Activated CD8-positive, alpha-beta memory T cell treated with anti-CD3 and anti-CD28 coated beads for 1 hour (primary cell): ENCODE measurements at places on chromosomes 3 and 15.

- no peak for DNase-seq
Measured at GRCh38 chr3:127870156-127870555, 44.9 kb upstream of the KBTBD12 start.

- no peak for DNase-seq
Measured at GRCh38 chr3:178500631-178501030, 35.6 kb upstream of the KCNMB2 start.

GRCh38 chr3:185658504-185658912 is 72.4 kb downstream of the SENP2 start:
- DNase-seq = no peak

DNA sequence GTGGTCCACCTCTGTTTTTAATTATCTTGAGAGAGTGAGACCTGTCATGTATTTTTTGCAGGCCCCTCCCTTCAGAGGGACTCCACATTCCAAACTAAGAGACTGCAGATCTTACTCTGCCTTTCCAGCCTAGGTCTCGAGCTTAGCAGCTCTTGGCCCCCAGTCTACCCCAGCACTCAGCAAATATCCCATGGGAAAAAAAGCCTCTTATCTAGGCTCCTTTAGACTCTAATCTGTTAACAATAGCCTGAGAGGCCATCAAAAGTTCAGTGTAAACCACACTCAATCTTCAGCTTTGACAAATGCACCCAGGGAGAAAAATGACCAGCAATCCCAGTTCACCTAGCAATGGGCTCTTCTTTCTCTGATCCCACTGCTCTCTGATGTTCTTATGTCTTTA is 8.6 kb upstream of the BLM start:
- DNase-seq = no peak

GRCh38 chr3:184769382-184770170 is 42.4 kb upstream of the VPS8 start:
- no peak for DNase-seq

- DNase-seq = no peak
Measured at GRCh38 chr3:16506884-16507577, 6.5 kb downstream of the RFTN1 start.

DNA sequence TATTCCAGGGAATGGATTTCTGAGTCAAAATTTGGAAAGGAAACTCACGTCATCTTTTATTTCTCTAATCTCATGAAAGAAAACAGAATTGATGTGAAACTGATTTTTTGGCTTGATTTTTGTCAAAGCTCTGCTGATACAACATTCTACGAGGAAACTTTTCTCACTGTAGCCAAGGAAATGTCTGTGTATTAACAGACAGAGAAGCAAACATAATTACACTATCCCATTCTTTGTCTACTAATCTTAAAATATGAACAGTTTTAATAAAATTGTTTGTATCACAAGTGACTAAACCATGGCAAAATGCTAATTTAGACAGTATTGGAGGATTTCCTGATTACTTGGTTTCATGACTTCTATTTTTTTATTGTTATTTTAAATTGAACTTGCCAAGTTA is 1437.0 kb downstream of the OTOL1 start:
- no peak for DNase-seq

DNA sequence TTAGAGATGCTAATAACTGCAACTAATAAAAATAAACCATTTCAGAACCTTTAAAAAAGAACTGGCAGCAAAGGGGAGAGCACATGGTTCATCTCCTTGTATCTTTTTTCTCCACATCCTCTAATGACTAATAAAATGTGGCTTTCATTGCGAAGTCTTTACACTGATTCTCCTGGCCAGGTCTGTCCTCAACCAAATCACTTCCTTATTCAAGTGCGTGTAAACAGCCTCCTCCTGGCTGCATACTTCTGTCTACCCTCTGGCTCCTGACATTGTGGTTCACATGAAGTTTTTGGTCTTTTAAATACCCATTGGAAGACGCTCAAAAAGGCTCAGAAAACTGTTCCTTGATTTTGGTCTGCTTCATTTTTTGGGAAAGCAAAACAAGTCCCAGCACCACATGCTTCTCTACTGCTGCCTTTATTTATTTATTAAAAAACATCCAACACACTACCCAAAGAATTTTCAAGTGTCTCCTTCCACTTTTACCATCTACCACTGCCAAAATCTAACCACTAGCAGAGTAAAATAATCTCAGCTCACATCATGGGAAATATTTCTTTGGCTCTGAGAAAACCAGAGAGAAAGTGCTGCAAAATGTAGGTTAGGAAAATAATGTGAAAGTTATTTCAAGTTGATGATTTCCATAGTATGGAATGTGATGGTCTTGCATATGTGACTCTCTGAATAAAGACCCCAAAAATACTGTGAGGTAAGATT is 85.1 kb downstream of the EFL1 start:
- DNase-seq = no peak

GRCh38 chr3:113783463-113783862 is 36.6 kb downstream of the ATP6V1A start:
- no peak for DNase-seq

GRCh38 chr15:33027306-33028035 is 167.0 kb downstream of the FMN1 start:
- DNase-seq = no peak

DNA sequence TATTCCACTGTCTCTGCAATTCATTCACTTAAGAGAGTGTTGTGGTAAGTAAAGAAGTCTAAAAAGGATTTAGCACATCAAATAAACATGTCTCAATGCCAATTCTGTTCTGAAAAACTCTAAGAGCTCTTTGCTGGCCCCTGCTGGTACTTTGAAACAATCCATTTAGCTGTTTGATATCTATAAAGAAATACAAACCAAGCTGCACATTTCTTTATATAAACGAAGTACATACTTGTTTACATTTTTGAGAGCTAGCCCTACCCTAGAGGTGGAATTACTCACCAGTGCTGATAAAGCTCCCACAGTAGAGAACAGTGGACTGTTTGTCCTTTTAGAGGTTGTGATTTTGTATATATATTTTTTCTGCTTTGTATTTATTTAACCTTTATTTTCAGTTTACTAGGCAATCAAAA is 75.5 kb downstream of the NEDD4 start:
- no peak for DNase-seq

DNA sequence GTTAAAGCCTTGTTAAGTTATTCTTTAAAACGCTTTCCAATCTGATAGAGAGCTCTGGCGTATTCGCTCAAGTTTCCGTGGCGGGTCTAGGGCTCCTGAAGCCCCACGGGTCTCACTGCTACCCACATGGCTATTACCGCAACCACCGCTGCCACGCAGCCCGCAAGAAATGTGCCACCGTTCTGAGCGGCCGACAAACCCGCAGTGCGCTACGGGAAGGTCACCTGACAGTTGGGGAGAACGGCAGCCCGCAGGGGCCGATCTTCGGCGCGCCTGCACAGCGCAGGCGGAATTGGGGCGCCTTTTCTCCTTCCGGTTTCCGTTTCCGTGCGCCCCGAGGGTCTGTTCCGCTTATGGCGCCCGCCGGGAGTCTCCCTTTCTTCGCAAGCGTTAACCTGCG is 76.6 kb upstream of the SNRPN start:
- DNase-seq = no peak

GRCh38 chr3:59290358-59290757 is 240.5 kb upstream of the CFAP20DC start:
- no peak for DNase-seq

DNA sequence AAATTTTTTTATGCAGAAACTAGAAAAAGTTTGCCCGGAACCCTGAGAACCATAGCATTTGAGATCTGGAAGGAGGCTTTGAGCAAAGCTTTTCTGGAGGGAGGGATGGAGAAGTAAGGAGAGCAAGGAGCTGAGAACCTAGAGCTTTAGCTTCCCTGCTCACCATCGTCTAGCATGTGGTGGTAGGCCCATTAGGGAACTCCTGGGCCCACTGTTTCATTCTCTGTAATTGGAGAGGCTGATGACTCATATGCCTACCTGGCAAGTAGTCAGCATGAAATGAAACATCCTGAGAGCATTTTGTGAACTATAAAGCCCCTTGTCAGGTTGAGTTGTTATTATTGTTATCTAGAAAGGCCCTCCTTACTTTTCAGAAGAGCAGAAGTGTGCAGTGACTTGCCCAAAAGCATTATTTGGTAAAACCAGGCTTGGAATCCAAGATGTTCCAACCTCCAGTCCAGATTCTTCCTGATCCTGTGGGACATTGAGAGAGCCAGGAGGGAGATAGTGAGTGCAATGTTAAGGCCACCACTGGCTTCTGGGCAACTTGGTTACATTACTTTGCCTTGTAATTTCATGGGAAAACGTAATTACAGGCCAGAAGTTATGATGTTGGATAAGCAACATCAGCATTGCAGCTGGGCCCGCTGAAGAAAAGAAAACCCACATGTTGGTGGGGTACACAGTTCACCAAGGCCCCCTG is 104.5 kb upstream of the BFSP2 start:
- no peak for DNase-seq

GRCh38 chr15:66169023-66169422 is 84.5 kb downstream of the MEGF11 start:
- DNase-seq = no peak

DNA sequence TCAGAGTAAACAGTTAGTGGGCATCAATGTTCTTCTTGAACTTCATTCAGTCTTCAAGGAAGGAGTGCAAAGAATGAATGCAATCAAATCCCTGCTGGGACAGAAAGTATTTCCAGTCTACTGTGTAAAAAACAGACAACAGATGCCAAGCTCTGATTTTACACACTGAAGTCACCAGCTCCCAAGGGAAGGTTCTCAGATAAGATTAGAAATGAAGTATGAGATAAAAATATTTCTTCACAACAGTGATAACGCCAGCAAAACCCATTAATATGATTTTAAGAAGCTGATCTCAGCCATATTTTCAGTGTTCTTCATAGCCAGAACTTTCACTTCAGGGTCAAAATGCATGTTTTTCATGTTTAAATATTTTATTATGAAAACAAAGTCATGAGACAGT is 265.6 kb downstream of the CTNNB1 start:
- DNase-seq = no peak

- DNase-seq = no peak
Measured at GRCh38 chr15:48965972-48966371, 2.3 kb upstream of the SHC4 start.

DNA sequence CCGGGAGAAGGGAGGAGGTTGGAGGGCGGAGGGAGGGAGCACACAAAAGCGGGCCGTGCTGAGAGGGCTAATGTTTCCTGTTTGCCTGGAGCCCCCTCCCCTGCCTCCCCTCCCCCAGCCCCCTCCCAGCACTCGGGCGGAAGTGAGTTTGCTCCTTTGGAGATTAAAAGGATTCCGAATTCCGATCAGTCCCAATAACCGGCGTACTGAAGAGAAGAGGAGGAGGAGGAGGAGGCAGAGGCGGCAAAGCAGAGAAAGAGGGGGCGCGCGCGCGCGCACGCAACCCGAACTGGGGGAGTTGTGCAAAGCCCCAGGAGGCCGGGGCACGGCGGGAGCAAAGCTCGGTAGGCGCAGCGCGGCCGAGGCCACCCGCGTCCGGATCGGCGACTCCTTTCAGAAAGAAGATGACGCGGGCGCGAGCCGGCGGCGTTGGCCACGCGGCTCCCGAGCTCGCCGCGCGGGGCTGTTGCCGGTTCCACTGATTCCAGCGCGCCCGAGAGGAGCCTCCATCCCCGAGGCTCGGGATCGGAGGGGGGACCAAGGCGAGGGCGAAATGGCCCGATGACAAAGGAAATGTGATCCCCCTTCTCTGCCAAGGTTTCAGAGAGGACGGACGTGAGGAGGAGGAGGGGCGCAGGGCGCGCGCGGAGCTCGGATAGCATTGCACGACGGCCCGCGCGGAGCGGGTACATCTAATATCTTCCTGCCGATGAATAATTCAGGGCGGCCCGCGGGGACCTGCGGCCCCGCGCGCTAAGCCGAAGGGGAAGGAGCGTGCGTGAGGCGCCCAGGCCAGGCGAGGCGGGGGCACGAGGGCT is 1.1 kb upstream of the TRIM71 start:
- no peak for DNase-seq

DNA sequence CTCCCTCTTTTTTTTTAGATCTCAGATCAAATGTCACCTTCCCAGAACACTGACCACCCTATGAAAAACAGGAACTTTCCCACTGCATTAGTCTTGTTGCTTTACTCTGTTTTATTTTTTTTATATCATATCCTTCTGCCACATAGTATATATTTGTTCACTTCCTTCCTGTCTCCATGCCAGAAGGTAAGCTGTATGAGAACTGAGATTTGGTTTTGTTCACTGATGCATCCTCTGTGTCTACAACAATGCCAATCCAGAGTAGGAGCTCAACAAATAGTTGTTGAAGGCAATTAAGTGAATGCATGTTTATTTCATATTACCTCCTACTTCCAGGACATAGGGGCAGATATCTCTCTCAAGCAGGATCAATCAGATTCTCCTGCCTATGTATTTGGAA is 114.4 kb downstream of the TPRG1 start:
- DNase-seq = no peak

- no peak for DNase-seq
Measured at GRCh38 chr3:100076731-100077529, 37.4 kb downstream of the FILIP1L start.

GRCh38 chr3:159898147-159898546 is 90.5 kb upstream of the IL12A start:
- no peak for DNase-seq

DNA sequence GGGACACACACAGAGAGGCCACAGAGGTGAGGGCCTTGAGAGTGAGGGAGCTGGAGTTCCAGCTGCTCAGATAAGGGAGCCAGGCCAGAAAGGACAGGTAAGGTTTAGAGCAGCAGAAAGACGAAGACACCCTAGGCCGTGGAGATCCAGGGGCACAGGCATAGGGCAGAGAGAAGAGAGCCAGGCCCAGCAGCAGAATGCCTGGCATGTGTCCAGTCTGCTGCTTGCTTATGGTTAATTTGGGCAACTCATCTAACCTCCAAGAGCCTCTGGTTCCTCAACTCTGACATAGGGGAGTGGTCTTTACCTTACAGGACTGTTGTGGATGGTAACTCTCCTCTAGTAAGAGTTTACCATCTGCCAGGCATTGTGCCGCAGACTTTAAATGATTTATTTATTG is 35.9 kb downstream of the STARD5 start:
- DNase-seq = no peak

GRCh38 chr3:27666708-27667107 is 55.4 kb downstream of the EOMES start:
- no peak for DNase-seq

DNA sequence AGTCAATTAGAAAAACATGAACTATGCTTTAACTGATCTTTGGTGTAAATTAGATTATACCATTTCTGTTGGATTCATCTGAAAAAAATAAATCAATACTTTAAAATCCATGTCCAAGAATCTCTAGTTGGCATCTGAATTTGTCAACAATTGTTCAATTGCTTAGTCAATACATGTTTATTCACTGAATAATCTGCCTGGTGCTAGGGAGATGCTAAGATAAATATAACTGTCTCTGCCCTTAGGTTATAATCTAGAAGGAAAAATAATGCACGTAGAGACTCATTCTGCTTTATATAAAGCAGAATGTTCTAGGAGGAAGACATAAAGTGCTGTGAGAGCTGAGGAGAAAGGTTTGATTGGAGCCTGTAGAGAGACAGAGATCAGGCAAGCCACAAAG is 537.2 kb upstream of the IL12A start:
- DNase-seq = no peak
